Posterior cingulate gyrus (tissue), 11 donors: ENCODE measurements at places on chromosomes 13 and 19.

GRCh38 chr13:54194233-54195024 lies 1165.8 kb downstream of the OLFM4 start:
- no peak for DNase-seq

GRCh38 chr13:105627270-105627669 lies 908.2 kb downstream of the EFNB2 start:
- no peak for DNase-seq

DNA sequence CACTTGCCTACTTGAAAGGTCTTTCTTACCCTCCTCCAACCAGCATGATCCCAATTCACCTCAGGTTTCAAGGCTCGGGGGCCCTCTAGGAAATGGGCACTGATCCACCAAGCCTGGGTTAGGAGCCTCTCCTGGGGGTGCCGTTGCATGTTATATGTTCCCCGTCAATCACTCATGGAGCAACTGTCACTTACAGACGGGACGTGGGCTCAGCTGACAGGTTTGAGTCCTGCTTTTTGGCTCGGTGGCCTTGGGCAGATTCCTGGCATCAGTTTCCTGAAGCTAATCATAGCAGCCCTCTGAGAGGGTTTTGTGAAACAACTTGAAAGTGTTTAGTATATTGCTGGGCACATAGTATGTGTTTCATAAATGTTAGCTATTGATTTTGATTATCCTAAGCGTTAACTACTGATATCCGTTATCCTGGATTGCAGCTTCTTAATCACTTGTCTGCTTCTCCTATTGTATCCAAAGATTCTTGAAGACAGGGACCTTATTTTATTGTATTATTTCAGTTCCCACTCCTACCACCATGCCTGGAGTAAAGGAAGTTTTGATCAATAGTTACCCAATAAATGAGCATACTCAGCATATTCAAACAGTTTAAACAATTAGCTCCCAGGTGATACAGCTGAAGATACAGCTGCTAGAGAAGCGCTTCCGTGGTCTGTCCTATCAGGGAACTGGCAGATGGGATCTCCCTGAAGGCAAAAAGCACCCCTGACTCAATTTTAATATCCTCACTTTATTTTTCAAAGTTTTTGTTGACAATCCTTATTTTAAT lies 57.9 kb downstream of the RFC3 start:
- DNase-seq, result no peak

- no peak for DNase-seq
Measured at GRCh38 chr13:99380921-99381645, 73.9 kb upstream of the GPR183 start.

- DNase-seq, result no peak
Measured at GRCh38 chr13:26280295-26280694, 26.4 kb downstream of the CDK8 start.

- no peak for DNase-seq
Measured at GRCh38 chr19:41540041-41540695, 35.8 kb upstream of the CEACAM21 start.

GRCh38 chr19:19637186-19637522 lies 6.3 kb downstream of the GMIP start:
- no peak for DNase-seq

- no peak for DNase-seq
Measured at GRCh38 chr19:46068345-46069258, 27.8 kb upstream of the IGFL4 start.

DNA sequence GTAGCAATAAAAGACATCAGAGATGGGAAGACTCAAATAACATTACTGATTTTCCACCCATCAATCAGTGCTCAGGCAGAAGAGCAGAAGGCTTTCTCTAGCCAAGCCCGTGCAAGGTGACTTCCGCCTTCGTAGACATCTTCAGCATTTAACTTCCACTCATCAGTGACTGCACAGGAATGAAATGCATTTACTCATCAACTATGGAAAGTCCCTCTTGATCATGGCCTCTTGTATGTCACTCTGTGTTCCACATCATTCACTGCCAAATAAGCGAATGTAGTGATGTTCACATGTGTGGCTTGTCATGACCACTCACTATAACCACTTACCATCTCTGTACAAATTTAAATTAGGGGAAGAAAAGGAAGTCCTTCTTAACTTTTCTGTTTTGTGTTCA lies 49.4 kb downstream of the SACS start:
- no peak for DNase-seq

- no peak for DNase-seq
Measured at GRCh38 chr13:41848435-41849255, 112.3 kb downstream of the VWA8 start.

GRCh38 chr19:50158577-50158976 lies 4.5 kb downstream of the IZUMO2 start:
- DNase-seq, result no peak

GRCh38 chr13:51803422-51804294 lies at the start of gene DHRS12:
Gene DHRS12, minus strand, starts transcription at chr13:51804163. Its CDS starts 4,504 bp downstream, at chr13:51799659.
- DNase-seq, result peak; percentile 88

GRCh38 chr19:41264581-41265394 lies 616 bp downstream of the HNRNPUL1 start:
- peak; percentile 84 for DNase-seq

DNA sequence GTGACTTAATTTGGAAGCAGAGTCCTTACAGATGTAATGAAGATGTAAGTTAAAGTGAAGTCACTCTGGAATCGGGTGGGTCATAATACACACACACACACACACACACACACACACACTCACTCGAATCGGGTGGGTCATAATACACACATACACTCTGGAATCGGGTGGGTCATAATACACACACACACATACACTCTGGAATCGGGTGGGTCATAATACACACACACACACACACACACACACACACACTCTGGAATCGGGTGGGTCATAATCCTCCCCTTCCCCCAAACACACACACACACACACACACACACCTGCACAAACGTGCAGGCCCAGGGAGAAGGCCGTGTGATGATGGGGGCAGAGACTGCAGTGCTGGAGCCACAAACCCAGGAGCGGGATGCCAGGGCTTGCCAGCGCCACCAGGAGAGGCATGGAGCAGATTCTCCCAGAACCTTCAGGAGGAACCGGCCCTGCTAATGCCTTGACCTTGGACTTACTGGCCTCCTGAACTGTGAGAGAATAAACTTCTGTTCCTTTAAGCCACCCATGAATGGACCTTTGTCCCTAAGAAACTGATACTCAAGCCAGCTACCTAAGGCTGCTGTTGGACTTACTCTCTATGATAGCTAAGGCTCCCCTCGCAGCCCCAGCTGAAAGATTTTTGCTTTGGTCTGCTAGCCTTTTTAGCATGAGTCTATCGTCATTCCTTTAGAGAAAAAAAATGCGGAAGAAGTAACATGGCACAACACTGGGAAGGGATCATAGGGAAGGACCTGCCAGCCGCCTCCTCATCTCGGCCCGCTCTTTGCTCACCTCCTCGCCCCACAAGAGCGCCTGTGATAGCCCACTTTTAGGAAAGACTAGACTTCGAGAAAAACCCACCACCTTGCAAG lies 136.2 kb upstream of the RNF113B start:
- DNase-seq, result no peak

DNA sequence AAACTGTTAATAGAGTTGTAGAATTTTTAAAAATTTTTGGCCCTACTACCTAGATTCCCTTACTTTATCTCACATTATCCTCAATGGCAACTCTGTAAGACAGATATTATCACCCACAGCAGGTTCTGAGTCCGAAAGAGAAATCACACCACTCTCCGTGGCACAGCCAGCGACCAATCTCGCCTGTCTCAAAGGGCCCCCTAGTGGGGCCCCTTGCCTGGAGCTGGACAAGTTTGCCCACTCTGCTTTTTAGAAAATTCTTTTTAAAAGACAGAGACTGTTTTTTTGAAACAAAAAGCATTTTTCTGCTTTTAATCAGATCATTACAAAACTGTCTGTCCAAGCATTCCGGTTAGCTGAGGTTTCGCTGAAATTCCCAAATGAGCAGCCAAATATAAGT lies 21.7 kb downstream of the PHF11 start:
- DNase-seq, result peak; percentile 9

GRCh38 chr19:14559916-14560775 lies 11.7 kb downstream of the NDUFB7 start:
- no peak for DNase-seq

GRCh38 chr13:111005808-111006505 lies 91.1 kb upstream of the ANKRD10 start:
- no peak for DNase-seq

DNA sequence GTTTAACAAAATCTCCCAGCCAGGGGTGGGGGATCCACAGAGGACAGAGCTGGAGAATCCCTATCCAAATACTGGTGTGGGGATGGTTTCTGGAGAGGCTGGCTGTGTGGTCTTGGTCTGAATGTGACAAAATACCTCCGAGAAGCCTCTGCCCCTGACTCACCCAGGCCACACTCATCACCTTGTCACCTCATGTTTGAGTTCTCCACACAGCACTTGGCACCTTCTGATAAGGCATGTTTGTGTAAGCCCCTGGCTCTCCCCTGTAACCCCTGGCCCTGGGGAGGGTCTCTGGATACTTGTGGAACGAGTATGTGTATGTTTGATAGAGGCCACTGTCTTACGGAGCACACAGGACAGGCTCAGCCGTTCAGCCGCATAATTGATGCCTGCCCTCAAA lies 14.7 kb downstream of the TECR start:
- DNase-seq, result no peak

DNA sequence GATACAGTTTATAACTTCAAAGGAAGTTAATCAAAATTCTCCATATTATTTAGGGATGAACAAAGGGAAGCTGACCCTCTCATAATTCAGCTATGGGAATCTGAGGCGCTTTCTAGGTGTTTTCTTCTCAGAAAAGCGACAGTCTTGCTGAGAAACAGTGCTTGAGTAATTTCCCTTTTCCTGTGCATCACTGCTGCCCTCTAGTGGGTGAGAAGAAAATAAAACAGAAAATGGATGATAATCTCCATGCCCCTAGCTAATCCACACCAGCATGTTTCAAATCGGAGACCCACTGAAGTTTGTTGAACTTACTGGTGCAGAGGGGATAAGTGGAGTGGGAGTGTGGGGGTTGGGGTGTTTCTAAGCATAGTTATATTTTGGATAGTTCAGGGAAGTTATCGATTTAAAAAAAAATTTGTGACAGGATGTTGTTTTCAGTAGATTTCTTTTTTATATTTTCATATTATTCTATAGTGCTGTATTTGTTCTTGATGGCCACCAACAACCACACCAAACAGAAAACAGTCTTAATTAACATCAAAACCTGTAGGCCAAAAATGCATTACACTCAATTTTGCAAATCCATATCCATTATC lies 21.4 kb downstream of the LCP1 start:
- no peak for DNase-seq

- DNase-seq, result no peak
Measured at GRCh38 chr13:102863590-102863989, 17.8 kb downstream of the ERCC5 start.

- no peak for DNase-seq
Measured at GRCh38 chr19:19955208-19955607, 54.5 kb downstream of the ZNF93 start.

GRCh38 chr19:40608240-40608621 lies 7.1 kb downstream of the LTBP4 start:
- no peak for DNase-seq

DNA sequence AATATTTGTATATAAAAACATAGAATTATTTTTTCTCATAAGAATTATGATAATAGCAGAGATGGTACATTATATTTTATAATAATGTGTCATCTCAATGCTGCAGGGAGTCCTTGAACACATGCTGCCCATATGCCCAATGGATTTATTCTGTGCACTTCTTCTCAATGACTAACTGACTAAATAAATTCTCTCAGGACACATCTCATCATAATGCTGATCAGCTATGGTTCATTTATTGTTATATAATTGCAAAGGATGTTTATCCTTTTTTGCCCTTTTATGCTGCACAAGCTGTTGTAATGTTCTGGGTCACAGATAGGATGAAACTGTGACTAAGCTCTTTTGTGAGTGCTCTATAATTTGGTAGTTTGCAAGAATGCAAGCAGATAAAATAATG lies 1273.3 kb upstream of the ATXN8OS start:
- no peak for DNase-seq

GRCh38 chr13:103772576-103772975 lies 706.4 kb upstream of the SLC10A2 start:
- DNase-seq, result no peak

DNA sequence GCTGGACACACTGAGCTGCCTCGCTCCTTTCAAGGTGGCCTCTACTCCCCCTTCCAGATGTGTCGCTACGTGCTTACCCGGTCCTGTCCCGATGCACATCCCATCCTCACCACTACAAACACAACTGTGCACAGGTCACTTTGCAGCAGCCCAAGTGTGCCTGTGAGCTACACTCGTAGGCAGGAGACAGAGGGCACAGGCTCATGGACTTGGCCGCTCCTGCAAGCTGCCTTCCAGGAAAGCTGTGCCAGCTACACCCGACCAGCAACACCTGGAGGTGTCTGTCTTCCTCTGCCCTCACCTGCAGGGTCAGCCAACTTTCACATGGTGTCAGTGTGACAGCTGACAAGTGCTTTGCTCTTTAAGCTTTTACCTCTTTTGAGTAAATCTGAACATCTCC lies 15.4 kb downstream of the CARS2 start:
- DNase-seq, result no peak

- DNase-seq, result no peak
Measured at GRCh38 chr13:39531646-39532045, 71.3 kb downstream of the LHFPL6 start.

DNA sequence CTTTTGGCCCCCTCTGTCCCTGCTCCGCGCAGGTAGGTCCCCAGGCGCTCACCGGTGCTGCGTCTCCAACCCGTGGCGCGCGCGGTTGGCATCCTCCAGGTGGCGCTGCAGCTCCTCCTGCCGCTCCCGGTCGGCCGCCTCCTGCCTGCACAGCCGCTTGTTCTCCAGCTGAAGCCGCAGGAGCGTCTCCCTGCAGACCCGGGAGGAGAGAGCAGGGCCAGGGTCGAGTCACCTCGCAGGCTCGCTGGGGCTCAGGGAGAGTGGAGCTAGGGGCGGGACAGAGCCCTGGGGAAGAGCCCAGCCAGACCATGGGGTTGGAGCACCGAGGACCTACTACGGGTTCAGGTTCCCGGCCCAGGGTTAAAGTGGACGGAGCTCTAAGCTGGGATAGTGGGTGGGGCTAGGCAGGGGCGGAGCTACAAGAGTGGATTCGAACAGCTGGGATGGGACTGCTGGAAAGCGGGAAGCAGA lies 9.3 kb downstream of the HOOK2 start:
- DNase-seq, result peak; percentile 69

- no peak for DNase-seq
Measured at GRCh38 chr13:83221256-83221655, 661.0 kb downstream of the SLITRK1 start.

- DNase-seq, result no peak
Measured at GRCh38 chr13:79989217-79989661, 351.7 kb downstream of the SPRY2 start.

- no peak for DNase-seq
Measured at GRCh38 chr19:40584007-40584406, 7.3 kb downstream of the SHKBP1 start.

- no peak for DNase-seq
Measured at GRCh38 chr13:32932376-32932775, 83.8 kb upstream of the KL start.
